CD8-positive, alpha-beta T cell (primary cell): ENCODE measurements at places on chromosomes 6 and 20.

DNA sequence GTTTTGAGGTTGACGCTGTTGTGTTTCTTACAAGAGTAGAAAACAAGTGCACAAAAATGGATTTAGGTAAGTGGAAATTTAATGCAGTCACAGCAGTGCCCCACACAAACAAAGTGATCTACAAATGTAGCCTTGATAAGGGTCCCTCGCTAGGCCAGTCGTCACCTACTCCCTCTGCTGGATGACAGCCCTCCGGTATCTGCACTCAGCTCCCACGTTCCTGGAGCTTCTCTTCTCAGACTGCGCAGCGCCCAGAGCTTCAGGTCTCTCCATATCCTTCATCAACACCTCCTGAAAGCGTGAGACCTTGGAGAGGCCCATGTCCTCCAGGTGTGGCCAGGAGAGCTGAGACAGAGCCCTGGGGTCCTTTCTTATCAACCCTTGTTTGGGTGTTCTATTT, 58.3 kb upstream of the MAP3K4 start:
- no peak for DNase-seq

- no peak for DNase-seq
Measured at GRCh38 chr6:139497345-139497961, 123.0 kb upstream of the CITED2 start.

- DNase-seq = no peak
Measured at GRCh38 chr6:138736640-138737039, 36.9 kb upstream of the CCDC28A start.

GRCh38 chr20:610130-611046, at the start of gene TCF15:
Gene TCF15 (minus strand): TSS chr20:610309. CDS start chr20:610237, 72 bp downstream.
- DNase-seq = no peak

GRCh38 chr6:20954315-20954714, 420.1 kb downstream of the CDKAL1 start:
- DNase-seq = no peak

GRCh38 chr20:49187330-49187850, 744 bp downstream of the STAU1 start:
- peak; percentile 17 for DNase-seq

GRCh38 chr20:32687180-32687532, 13.4 kb upstream of the C20orf203 start:
- DNase-seq = no peak

GRCh38 chr6:705047-705446, 12.1 kb upstream of the EXOC2 start:
- DNase-seq = no peak

DNA sequence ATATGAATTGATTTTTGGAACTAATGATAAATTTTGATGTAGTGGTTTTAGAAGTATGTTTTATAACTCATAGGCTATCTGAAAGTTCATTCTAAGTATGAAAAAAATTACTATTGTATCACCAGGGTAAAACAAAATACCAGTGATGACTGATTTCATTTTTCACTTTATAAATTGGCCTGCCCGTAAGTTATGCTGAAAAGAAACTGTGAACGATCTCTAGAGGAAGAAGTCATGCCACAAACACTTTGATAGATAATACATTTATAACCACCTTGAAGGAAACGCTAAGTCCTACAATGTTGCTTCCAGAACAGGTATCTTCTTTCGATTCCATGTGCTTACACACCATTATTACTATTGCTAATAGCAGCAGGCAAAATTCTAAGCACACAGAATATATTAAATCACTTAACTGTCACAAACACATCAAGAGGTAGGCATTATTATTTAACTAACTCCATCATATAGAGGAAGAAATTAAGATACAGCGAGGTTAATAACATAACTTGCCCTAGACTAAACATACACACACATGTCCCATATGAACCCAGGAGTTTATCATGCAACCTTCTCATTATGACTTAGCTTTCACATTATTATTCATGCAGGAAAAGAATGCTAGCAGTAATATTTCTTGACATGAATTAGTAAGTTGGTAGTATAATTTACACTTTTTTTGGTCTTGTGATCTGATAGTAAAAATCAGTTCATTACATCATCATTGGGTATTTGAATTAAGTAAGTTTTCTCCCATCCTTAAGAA, 44.7 kb downstream of the RGS17 start:
- no peak for DNase-seq

DNA sequence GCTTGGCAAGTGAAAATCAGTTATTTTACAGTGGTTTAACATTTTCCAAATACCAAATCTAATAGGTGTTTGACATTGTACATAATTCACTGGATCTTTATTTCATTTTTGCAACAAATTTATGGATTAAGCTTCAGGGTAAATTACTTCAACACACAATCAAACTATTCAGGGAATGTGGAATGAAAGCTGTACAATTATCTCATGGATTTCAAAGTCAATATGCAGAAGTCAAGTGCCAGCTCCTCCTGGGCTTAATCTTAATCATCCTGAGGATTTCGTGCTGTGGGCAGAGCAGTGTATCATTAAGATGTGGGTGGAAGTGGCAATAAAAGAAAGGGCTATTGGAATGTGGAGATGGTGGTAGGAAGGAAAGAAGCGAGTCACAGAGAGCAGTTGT, 548.8 kb downstream of the COL12A1 start:
- no peak for DNase-seq

DNA sequence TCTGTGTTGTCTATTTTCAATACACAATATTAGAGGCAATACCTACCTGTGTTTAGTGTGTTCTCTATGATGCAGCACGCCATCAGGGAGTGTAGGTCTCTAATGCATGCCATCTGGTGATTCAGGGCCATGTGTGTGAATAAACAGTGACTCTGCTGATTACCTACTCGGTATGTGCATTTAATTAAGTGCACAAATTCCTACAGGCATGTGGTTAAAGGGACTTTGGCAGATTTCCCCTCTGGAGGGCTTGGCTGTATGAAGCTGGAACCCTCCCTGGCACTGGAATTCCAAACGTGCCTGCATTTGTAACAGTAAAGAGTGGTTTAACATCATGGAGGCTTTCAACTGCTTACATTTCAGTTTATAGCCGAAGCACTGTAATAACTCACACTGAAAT, 401.5 kb upstream of the SASH1 start:
- DNase-seq = no peak

DNA sequence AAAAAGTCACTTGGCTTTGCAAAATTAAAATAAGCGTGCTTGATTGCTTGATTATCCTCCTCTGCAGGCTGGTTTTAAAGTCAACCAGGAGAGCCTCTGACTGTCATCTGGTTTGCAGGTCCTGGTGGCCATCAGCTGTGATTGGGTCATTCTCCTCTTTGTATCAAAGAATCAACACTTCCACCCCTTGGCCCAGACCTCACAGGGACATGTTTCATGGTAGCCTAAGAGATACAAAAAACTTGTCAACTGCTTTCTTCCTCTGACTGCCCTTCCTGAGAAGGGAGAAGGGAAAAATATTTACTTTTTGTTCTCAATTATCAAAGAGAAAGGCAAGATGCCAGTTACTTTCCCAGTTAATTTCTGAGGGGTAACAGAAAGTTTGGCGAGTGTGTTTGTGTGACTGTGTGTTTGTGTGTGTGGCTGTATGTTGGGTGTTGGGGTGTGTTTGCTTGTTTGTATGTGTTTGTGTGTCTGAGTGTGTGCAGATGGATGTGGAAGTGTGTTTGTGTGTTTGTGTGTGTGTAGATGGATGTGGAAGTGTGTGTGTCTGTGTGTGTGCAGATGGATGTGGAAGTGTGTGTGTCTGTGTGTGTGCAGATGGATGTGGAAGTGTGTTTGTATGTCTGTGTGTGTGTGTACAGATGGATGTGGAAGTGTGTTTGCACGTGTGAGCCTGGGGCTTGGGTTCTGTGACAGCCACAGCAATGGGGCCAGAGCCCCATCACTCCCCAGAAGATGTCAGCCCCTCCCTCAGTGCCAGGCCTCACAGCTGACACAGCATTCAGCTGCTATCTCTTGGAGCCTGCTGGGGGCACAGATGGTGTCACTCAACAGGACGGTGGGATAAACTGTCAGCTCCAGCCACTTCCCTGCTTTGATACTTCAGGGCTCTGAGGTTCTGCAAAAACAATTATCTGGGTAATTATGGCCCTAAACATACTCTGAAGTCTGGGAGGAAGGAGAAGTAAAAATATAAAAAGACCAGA, 98.6 kb upstream of the RNF24 start:
- DNase-seq = no peak

- DNase-seq = no peak
Measured at GRCh38 chr6:39910744-39911143, 23.5 kb downstream of the MOCS1 start.

DNA sequence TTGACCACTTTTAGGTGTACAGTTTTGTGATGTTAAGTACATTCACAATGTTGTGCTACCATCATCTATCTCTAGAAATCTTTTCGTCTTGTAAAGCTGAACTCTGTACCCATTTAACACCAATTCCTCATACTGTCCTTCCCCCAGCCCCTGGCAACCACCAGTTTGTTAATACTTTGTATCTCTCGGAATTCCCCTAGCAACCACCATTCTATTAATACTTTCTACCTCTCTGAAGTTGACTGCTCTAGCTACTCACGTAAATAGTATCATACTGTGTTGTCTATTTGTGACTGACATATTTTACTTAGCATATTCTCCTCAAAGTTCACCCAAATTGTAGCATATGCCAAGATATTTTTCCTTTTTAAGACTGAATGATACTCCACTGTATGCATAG, 82.3 kb upstream of the CLDN20 start:
- no peak for DNase-seq

DNA sequence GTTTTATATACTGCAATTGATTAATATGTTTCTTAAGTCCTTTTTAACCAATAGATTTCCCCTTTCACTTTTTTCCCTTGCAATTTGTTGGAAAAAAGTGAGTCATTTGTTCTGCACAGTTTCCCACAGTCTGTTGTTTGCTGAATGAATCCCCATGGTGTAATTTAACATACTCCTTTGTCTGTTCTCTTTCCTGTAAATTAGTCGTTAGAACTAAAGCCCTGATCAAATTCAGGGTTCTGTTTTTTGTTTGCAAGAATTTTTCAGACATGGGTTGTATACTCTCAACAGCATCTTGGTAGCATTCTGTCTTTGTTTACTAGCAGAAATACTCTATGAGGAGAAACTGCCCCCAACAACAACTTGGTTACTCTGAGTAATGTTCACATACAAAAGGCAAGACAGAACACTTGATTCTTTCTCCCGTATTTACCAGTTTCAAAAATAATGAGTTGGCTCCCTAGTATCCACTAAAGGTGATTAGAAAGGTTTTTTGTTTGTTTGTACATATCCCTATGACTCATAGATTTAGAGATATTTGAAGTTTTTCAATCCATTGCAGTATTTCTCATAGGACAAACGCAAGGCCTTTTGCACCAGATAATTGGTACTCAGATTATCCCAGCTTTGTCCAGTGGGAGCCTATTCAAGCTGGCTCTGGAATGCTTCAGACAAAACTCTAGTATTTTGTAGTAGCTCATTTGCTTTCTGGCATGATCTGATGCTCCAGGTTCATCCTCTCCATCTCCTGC, 16.5 kb downstream of the BLOC1S5 start:
- no peak for DNase-seq

GRCh38 chr6:158266131-158266530, 46.1 kb upstream of the TULP4 start:
- DNase-seq = no peak

GRCh38 chr6:134436281-134436815, 118.4 kb upstream of the SGK1 start:
- DNase-seq = peak; percentile 36

- no peak for DNase-seq
Measured at GRCh38 chr6:82573254-82573972, 209.8 kb downstream of the TPBG start.

DNA sequence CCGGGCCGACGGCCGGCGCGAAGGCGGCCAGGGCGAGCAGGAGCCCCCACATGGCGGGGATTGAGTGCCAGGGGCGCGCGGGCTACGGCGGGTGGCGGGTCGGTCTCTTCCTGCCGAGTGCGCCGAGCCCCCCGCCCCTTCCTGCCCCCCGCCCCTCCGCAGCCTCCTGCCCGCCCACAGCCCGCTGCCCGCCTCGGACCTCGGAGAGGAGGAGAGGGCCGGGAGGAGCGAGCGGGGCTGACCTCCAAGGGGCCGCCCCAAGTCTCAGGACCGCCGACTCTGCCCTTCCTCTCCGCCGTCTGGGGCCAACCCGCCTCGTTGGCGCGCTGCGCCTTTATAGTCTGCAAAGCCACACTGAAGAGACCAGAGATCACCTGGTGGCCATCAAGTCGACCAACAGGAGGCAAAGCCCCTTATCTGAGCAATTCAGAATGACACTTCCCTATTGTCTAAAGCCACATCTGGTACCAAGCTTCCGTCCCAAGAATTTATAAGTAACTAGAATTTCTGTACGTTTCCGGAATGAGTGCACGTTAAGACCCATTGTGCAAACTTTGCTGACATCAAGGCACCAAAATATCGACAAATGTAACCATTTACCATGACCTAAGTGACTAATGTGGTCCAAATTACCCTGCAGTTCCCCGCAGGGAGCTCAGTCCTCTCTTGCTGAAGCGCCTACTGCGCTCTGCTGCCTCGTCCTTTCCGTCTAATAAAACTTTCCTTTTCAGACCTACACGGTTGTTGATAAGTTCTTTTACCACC, at the start of gene CPXM1:
Gene CPXM1, minus strand, starts transcription at position 107 of the 765 bp plus-strand sequence. Its CDS starts 55 bp downstream, at position 52.
- DNase-seq = no peak

DNA sequence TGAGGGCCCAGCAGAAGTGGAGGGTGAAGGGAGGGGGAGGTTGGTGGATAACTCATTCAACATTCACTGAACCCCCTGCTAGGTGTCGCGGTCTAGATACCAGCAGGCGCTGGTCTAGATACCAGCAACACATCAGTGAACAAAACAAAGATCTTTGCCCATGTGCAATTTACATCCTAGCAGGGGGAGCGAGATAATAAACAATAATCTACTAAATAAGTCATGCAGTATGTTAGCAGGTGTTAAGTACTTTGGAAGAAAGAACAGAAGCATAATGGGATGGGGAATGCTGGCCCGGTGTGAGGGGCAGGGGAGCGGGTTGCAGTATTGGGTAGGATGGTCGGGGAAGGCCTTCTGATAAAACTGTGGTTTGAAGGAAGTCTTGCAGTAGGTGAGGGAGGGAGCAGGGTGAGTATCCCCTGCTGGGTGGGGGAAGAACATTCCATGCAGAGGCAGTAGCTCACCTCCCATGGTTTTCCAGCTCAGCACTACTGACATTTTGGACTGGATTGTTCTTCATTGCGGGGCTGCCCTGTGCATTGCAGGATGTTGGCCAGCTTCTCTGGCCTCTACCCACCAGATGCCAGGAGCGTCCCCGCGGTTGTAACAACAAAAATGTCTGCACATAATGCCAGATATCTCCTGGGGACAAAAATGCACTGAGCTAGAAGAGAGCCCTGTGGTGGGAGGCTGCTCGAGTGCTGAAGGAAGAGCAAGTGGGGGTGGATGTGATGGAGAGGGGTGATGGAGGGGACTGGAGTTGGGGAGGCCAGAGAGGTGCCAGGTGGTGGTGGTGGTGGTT, 117.3 kb downstream of the TOX2 start:
- DNase-seq = no peak

- DNase-seq = no peak
Measured at GRCh38 chr6:7505189-7505699, 36.2 kb upstream of the DSP start.

- DNase-seq = no peak
Measured at GRCh38 chr6:87922196-87922946, 125.3 kb upstream of the SPACA1 start.

GRCh38 chr6:11404081-11404480, 133.5 kb upstream of the TMEM170B start:
- DNase-seq = no peak
